ENCODE measurements at places on chromosomes 12 and 14.

GRCh38 chr14:60487211-60487610 lies 1.3 kb upstream of the C14orf39 start:
- DNase-seq = no peak

DNA sequence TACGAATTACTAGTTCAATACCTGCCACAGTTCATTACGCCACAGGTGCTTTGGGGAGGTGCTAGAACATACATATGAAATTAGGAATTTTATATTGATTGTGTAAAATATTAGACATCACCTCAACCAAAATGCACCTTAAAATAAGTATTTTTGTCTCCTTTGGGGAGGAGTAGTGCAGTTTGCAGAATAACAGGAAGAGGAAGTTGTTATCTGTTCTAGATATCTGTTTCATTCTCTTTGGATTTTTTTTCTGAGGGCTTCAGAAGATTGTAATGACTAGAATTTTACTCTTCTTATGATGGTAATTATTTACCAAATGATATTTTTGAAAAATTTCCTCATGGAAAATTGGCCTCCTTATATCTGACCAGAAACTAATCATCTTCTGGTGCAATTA lies 9.9 kb upstream of the GYS2 start:
- DNase-seq = no peak

DNA sequence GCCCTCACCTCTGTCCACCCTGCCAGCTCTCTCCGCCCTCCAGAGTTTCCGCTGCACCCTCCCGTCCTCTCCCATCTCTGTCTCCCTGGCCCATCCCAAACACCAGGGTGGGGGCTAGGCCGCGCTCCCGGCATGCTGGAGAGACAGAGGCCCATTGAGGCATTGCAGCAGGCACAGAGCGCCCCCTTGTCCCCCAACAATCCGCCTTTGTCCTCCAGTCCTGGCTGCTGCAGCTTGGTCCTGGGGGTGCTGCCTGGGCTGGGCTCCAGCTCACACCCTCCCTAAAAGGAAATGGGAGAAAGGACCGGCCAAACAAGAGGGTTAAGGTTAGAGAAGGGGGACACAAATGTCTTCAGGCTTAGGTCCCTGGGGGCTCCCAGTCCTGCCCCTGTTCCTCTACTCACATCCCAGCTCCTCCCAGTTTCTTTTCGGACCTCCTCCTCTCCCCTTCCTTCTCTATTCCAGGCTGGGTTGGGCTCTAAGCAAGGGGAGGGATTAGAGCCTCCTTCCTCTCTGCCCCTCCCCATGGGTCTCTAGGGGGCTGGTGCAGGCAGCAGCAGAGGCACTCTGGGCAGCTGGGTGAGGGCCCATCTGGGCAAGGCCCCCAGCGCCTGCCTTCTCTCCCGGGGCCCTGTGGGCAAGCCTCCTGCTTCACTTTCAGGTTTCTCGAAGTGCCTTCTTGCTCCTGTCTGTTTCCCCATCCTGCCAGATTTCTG lies at the start of gene CMTM5:
CMTM5 (plus strand) TSS at position 565 of the 716 bp plus-strand sequence. CDS start 206 bp downstream, outside the sequence.
- DNase-seq = no peak

DNA sequence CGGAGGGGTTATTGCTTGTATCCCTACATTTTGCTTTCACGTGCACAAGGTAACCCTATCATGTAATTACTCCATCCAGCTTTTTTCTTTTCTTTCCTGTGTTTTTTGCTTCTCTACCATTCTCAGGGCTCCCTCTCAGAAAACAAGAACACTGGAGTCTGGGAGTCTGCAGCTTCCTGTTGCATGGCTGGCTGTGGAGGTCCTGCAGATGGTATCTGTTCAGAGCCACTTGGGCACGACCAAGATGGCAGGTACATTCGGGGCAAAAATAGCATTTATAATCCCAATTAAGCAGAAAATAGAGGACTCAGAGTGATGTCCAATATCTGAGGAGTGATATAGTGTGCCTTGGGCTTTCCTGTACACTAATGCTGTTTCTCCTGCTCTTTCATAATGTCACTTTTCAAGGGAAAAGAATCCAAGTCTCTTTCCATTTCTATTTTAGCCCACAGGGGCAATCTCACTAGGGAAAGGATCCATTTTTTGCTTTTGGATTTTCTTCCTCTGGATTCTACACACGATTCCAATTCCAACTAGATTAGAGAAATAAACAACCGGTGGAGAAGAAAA lies 3.2 kb upstream of the NUMB start:
- DNase-seq = no peak

GRCh38 chr14:56180754-56181542 lies 62.7 kb downstream of the PELI2 start:
- DNase-seq = no peak

GRCh38 chr14:106826833-106827369 lies 1300.5 kb downstream of the TMEM121 start:
- DNase-seq = no peak

DNA sequence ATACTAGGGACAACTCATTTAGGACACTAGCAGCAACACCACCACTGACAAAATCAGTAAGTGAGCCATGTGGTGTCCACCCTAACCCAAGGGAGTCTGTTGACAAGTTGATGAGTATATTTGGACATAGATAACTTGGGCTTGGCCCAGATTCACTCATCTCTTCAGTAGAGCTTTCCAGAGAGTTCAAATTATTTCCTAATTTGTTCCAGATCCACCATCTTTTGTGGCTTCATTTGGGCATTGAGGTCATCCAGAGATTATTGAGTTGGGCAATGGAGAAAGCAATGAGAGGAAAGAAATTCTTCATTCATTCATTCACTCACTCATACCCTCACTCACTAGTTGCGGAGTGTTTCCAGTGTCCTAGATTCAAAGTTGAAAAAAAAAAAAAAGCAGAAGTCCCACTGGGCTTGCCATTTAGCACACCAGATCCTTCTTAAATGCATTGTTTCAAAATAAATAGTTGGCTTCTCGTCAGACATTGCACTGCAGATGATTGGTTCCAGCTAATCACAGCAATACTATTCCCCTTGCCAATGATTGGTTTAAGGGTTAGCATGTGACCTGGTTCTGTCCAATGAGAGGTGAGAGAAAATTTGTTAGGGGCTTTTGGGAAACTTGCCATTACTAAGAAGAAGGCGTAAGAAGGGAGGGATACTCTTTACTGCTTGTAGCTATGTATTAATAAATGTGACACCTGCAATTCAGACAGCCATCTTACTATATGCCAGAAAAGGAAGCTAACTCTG lies 31.8 kb upstream of the WSCD2 start:
- no peak for DNase-seq

DNA sequence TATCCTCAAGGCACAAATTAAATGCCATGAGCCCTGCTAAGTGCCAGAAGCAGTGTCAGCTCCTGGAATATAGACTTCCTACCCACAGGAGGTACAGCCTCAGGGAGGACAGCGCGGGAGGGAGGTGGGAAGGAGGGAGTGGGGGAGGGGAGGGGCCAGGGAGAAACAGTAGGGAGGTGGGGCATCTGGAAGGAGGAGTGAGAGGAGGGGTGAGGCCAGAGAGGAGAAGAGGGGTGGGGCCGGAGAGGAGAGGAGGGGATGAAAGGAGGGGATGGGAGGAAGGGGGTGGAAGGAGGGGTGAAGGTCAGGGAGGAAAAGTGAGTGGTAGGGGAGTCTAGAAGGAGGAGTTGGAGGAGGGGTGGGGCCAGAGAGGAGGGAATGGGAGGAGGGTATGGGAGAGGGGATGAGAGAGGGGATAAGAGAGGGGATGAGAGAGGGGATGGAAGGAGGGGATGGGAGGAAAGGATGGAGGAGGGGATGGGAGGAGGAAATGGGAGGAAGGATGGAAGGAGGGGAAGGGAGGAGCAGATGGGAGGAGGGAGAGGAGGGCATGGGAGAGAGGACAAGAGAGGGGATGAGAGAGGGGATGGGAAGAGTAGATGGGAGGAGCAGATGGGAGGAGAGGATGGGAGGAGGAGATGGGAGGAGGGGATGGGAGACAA lies 9.2 kb upstream of the CCDC197 start:
- DNase-seq = no peak

DNA sequence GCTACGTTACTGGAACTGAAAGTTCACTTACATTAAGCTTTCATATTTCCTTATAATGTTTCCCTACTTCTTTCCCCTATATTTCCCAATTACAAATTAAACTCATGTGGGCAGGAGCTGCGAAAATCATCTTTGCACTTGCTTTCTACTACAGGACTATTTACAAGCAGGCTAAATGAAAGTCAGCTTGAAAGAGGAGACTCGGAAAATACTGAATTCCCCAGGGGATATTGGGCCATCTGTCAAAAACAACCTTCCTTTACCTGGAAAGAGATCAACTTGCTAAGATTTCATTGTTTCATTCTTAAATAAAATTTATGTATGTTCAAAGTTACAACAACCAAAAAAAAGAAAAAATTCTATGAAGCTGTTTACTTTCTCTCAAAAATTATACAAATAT lies 92.8 kb upstream of the BBS10 start:
- no peak for DNase-seq

GRCh38 chr14:68856572-68856971 lies 63.7 kb upstream of the ZFP36L1 start:
- no peak for DNase-seq

GRCh38 chr12:34333337-34333736 lies 311.0 kb downstream of the ALG10 start:
- no peak for DNase-seq

GRCh38 chr12:106601496-106601895 lies 18.7 kb downstream of the RFX4 start:
- DNase-seq = no peak

GRCh38 chr12:111352296-111352993 lies 16.4 kb downstream of the PHETA1 start:
- no peak for DNase-seq

DNA sequence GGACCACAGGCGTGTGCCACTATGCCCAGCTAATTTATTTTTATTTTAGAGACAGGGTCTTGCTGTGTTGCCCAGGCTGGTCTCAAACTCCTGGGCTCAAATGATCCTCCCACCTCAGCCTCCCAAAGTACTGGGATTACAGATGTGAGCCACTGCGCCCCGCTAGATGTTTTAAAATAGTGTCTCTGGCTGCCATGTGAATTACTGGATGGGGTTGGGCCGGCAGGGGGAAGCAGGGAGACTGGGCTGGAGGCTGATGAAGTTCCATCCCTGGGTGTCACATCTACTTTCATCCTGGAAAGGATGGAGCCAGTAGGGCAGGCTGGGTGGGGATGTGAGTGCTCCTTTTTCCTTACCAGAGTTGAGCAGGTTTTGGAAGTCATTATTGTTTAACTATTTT lies 46.1 kb downstream of the DNAH10 start:
- no peak for DNase-seq

DNA sequence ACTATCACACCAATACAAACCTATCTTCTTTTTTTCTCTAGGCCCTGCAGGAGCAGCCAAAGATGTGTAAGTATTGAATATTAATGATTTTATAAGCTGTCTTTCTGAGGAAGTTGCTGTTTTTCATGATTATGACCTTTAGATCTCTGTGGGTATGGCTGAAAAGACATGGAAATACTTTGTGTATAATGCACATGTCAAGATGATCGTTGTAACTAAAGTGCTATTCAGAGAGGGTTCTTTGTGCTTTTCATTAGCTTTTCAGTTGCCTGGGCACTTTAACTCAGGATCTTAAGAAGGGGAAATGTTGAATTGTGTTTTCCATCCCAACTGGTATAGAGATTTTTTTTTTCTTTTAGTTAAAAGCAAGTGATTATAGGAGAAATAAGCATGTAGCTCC lies 18.1 kb downstream of the C12orf75 start:
- DNase-seq = no peak

- DNase-seq = no peak
Observed at GRCh38 chr12:18998343-18999261, 130.9 kb upstream of the PLEKHA5 start.

Data from activated CD4-positive, alpha-beta T cell treated with anti-CD3 and anti-CD28 coated beads for 24 hours (primary cell).